ENCODE measurements at places on chromosomes 2 and 18.

DNA sequence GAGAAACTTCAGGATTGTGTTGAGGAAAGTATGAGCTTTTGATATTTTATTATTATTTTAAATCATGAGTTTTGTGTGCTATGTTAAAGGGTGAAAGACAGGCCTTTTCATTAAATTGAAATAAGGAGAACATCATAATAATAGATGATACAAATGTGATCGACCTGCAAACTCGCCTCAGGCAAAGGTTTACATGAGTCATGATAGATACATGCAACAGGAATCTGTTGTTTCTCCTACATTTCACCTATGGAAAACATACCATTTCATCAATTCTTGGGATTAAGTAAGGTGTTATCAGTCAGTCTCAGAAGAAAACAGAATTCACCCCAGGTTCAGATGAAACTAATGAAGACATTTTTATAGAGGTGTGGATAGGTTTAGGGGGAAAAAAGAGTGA is 1992.5 kb upstream of the PIK3C3 start:
- no peak for DNase-seq

DNA sequence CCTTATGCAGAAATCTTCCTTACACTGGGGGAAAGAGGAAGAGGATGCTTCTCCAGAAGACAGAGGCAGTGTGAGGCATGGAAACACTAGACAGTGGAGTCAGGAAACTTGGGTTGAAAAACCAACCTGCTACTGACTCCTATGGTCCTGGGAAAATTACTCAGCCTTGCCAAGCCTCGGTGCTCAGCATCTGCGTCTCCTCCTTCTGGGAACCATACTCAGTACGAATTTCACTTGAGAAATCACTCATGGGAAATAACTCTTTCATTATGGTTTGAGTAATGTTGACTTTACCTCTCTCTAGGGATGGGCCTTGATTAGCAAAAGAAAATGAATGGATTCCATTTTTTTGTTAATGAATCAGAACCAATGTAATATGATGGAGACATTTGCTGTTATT is 96.5 kb downstream of the KCNE4 start:
- DNase-seq = no peak

- DNase-seq = no peak
Observed at GRCh38 chr2:134190062-134190806, 63.6 kb upstream of the MGAT5 start.

GRCh38 chr2:238093181-238094140 is 6.7 kb upstream of the ESPNL start:
- no peak for DNase-seq

GRCh38 chr18:45557779-45558178 is 57.5 kb upstream of the SLC14A2 start:
- no peak for DNase-seq

- DNase-seq = no peak
Observed at GRCh38 chr2:219280651-219281050, 1.5 kb downstream of the DNAJB2 start.

DNA sequence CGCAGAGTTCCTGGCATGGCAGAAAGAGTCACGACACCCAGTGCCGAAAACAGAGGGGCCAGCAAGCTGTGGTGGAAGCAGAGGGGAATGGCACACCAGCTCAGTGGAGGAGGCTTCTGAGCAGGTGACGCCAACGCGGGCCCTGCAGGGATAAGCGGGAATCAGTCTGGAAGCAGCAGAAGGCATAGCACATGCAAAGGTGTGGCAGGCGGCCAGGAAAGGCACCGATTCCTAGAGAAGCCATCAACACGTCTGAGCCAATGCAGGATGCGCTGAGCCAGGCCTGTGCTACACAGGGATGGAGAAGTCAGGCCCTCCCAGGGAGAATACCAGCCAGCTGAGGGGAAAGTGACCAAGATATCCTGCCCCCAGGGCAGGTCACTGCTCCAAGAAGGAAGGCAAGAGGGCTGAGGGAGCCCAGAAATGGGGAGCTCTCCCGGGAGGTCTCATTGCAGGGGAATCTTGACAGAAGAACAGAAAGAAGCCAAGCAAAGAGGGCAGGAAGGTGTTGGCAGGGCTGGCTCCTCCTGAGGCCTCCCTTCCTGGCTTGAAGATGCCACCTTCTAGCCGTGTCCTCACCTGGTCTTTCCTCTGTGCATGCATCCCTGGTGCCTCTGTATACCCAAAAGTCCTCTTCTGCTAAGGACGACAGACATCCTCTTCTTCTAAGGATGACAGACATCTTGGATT is 16.3 kb downstream of the TEX51 start:
- DNase-seq = no peak

DNA sequence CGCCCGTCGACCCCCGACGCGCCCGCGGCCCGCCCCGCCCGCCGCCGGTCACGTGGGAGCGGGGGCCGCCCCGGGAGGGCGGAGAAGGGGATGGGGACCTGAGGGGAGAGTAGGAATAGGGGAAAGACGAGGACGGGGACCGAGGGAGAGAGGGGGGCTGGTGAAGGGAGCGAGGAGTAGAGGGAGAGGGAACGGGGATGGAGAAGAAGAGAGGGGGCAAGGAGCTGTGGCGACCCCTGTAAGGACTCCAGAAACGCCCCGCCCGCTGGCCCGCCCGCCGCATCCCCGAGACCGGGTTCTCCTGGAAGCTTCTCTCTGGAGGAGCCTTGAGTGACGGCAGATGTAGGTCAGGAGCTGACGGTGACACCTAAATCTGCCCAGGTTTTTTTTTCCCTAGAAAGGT is 615 bp downstream of the ADNP2 start:
- peak; percentile 95 for DNase-seq

- no peak for DNase-seq
Observed at GRCh38 chr2:40316620-40317019, 135.3 kb downstream of the SLC8A1 start.

DNA sequence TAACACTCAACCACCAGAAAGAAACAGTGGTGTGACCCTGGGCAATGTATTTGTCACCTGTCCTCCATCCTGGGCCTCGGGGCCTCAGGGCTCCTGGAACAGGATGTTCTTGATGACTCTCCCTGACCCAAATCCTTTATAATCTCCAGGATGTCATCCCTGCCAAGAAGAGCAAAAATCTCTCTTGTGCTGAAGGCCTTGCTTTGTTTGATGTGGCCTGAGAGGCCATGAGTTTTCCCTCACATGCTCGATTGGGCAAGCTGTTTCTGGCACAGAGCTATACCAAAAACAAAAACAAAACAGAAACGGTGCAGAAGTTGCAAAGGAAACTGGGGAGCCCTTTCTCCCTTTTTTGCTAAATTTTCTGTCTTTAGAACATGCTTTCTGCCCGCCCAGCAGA is 35.7 kb upstream of the ST3GAL5 start:
- no peak for DNase-seq

- DNase-seq = no peak
Observed at GRCh38 chr2:204027091-204027490, 90.5 kb downstream of the ICOS start.

DNA sequence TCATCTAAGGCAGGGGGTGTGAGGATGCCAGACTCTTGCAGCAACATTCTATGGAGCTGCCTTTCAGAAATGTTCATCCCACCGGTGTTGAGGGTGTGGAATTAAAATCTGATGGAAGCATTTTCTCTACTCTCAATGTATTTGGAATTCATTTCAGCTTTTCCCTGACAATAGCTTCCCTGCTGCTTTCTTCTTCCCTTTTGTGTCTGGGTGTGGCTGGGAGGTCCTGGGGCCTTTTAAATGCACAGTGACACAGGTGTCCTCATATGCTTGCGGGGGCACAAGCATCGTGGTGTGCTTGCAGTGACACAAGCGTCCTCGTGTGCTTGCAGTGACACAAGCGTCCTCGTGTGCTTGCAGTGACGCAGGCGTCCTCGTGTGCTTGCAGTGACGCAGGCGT is 43.4 kb upstream of the ASB18 start:
- no peak for DNase-seq

DNA sequence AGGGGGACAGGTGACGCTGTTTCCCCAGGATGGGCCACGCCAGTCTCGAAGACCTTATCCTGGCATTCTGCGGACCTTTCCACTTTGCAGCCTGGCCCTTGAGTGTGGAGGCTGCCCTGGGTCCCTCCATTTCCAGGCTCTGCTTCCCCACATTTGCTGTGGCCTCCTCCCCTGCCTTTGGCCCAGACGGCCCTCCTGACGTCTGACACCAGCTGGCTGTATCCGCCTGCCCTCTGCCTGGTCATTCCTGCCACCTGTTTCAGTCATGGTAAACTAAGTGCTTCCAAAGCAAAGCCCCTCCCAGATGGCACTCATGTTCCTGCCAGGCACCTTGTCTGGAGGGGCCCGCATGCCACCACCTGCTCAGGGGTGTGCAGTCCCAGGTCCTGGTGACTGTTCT is 95.1 kb downstream of the ASB1 start:
- DNase-seq = no peak

GRCh38 chr2:181036445-181036844 is 56.0 kb downstream of the UBE2E3 start:
- no peak for DNase-seq

DNA sequence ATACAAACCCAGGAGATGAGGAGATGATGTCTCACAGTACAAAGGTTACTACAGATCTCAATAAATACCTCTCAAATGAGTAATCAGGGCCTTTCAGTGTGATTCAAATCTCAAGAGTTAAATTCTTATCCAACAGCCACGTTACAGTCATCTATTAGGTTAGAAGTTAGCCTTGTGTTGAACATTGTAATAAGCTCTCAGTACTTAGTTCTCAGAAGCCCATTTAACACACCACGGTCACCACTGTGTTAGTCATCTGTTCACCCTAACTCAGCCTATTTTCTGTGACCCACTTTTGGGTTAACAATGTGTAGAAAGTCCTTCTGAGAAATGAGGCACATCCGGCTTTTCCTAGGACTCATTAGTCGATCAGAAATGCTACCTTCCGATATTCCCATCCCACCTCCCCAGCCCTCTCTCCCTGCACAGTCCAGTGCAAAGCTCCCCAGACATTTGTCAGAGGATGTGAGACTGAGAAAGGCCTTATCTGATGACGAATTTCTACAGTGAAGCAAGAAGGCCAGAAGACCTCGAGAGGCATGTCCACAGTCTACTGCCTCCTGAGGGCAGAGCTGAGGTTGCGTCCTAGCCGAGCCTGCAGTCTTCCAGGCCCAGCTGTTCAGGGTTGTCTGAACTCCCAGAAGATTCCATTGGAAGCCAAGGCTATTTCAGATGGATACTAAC is 92.6 kb downstream of the ACTR2 start:
- no peak for DNase-seq

GRCh38 chr2:241035818-241036396 is 37.5 kb downstream of the SNED1 start:
- no peak for DNase-seq

DNA sequence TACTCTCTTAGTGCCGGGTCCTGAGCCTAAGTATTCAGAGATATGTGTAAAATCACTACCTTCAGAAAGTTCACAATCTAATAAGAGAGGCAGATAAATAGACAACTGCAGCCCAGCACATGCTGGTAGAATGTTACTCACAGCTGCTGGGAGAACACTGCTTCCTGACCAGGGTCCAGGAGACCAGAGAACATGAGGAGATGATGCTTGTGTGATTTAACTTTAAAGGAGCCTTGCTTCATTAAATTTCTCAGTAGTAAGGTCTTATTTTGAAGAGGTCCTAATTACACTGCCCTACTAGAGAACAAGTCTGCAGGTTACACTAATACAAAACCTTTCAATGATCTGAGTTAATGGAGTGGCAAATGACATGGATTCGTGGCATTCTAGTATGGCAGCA is 209.9 kb upstream of the TRIB2 start:
- no peak for DNase-seq

GRCh38 chr2:138521821-138522220 is 20.3 kb downstream of the SPOPL start:
- DNase-seq = no peak

DNA sequence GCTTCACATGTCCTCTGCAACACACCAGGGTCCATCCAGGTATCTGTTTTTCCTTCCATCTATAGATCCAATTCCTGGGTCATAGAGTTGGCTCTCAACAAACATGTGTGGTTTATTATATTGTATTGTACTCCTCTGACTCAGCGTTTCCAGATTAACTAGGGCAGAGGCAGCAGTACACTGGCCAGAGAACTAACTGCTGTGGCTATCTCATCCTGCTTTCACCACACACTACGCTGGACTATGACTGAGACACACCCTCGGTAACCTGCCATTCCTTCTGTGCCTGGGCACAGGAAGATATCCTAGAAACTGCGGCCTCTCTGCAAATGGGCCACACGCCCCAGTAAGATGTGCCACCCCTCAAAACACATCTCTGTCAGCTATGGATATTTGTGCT is 159.8 kb upstream of the STK17B start:
- no peak for DNase-seq

- no peak for DNase-seq
Observed at GRCh38 chr18:3524706-3525105, 74.7 kb downstream of the TGIF1 start.

GRCh38 chr2:168194784-168195522 is 52.4 kb downstream of the STK39 start:
- DNase-seq = no peak

- no peak for DNase-seq
Observed at GRCh38 chr18:63789327-63789726, 14.1 kb downstream of the SERPINB7 start.

DNA sequence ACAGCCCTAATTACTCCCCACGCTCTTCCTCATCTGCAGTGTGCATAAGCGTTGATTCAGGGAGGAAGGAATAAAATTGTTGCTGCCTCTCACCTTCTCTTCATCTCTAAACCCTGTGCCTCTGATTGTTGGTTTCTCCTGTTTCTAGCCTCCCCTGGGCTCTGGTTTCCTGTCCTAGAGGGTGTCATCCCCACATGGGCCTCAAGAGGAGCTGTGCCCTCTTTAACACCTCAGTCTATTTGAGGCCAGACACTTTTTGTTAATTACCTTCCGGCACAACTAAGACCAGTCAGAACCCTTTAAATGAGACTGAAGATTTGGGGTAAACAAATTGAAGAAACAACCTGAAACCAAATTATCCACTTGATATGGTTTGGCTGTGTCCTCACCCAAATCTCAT is 9.7 kb downstream of the CTAGE1 start:
- DNase-seq = no peak

DNA sequence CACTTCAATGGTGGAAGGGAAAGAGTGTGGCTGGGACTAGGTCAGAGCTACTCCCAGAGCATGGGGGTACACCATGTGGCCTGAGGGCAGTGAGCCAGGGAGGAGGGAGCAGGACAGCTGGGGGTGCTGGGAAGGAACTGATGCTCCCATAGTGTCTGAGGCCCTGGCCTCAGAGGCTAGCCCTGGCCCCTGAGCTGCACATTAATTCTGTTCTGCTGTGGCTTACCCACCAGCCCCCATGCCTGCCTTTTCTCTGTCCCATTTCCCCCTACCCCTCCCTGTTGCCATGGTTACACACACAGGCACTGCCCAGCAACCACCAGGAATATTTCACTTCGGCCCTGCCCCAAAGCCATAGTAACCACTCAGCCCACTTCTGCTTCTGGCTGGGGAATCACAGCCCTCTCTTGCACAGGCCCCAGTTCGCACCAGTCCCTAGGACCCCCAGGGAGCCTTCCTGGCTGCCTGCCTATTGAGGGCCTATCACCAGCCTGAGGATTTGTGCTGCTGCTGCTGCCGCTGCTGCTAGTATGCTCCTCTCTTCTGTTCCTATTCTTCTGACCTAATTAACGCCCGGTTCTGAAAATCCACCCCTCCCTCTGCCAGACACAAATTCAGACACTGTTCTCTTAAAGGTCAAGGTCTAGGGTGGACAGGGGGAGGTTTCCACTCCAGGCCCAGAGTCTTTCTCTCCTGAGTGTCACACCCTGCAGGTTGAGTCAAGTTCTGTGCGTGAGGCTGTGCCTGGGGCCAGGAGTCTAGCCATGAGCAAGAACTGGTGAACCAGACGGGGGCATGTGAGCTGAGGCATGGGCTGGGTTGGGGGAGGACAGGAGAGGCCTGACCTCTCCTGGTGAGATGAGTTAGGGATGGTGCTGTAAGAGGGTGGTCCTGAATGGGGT is 87.1 kb upstream of the MCFD2 start:
- no peak for DNase-seq

- DNase-seq = no peak
Observed at GRCh38 chr2:152558158-152558984, 158.9 kb downstream of the PRPF40A start.
